ENCODE measurements at places on chromosomes 7 and 10. TPM values are rescaled to one million over a fixed set of nuclear protein-coding genes. Genes with fewer than 3 reads are reported as not detected.

DNA sequence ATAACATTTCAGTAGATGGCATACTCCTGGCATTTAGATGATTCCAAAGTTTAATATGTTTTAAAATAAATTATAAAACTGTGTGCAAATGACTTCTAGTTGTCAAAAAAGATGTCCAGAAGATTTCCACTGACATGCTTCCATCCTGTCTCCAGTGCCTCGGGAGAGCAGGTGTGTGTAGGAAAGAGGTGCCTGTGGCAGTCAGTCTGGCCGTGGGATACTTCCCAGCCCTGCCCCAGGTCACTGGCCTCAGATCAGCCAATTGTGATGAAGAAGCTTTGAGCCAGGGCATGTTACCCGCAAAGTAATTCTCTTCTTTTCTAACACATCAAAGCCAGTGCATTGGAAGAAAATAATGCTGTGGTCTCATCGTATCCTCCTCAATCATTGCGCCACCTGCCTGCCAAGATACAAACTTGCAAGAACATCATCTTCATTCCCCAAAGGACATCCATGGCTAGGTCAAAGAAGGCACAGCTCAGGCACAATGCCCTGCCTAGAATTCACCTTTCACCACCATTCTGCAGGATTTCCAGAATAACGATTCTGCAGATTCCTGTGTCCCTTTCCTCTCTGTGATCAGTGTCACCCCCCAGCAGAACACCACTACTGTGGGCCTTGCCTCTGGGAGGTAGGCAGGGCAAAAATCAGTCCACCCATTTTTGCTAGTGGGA is 6.3 kb upstream of the KCNMA1 start:
- DNase-seq = no peak

- DNase-seq = no peak
Measured at GRCh38 chr7:120337308-120337907, 64.4 kb downstream of the KCND2 start.

- no peak for DNase-seq
Measured at GRCh38 chr10:28367929-28368484, 65.1 kb upstream of the MPP7 start.

DNA sequence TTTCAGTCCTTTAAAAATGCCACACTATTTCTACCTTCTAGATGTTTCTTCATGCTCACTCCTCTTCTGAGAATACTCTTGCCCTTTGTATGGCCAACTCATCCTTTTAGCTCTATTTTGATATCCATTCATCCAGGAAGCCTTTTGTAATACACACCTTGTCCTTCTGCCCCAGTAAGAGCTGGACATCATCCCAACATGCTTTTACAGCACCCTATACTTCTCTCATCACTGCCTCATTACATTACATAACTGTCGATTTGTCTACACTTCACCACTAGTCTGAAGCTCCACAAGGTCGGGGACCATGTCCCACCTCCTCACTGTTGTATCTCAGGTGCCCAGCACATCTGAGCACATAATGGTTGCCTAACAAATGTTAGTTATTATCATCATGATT is 29.2 kb downstream of the PRR15 start:
- no peak for DNase-seq

Gene CYP2W1
- 2.2 TPM for polyA plus RNA-seq

GRCh38 chr10:76632767-76633051 is 1004.9 kb downstream of the KCNMA1 start:
- DNase-seq = no peak

Gene MYO1G
- 0.90 TPM for polyA plus RNA-seq

All from left renal pelvis (tissue), 4 donors.